Midbrain (tissue), 1 donor: ENCODE measurements at places on chromosomes 4 and X.

GRCh38 chrX:153441981-153442380 lies 3.9 kb downstream of the TREX2 start:
- DNase-seq, result no peak

- DNase-seq, result no peak
Measured at GRCh38 chr4:122562449-122562848, 58.4 kb downstream of the IL21 start.

DNA sequence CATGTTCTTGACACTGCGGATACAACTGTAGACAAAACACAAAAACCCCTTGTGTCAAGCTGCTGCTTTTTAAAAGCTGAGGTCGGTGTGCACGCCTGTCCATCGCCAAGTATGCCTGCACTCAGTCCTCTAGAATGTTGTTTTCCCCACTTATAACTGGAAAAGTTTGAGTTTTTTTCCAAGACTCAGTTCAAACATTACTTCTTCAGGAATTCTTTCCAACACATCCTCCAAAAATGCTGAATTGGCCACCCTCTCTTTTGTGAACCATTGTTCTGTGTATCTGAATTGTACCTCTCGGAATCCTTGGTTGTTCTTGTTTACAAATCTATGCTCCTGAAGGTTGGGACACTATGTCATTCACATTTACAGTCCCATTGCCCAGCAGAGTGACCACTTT lies 94.6 kb downstream of the REELD1 start:
- no peak for DNase-seq

DNA sequence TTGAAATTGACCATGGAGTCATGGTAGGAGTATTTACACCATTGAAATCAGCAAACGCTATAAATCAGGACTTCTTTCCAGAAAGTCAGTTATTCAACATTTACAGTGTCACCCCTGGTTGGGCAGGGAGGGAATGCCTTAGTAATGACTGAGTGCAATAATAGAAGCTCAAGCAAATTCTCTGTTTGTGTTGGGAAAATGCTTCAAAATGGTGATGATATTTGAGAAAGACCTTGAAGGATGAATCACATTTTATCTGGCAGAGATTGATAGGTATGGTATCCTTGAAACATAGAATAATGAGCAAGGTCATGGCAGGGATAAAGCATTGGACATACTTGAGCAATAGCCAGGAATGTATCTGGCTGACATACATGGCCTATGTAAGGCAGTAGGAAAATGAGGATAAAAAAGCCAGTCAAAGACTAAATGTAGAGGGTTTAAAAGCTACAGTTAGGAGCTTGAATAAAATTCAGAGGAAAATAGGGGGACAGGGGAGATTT lies 248.7 kb downstream of the FMR1NB start:
- DNase-seq, result no peak

DNA sequence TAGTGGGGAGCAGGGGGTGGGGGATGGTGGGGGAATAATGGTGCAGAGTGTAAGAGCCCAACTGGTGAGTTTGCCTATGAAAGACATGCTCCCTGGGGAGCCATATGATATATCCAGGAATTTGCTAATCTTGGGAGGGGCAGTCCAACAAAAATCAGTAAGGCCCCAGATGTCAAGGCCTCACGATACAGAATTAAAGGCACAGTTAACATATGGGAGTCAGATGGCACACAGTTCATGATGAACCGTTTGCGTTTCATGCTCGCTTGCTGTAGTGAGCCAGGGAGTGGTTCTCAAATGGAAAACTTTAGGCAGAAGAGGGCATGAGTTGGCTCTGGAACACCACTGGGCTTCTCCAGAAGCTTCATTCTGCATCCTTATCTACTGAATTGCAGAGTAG lies 33.9 kb upstream of the VCX2 start:
- DNase-seq, result no peak

DNA sequence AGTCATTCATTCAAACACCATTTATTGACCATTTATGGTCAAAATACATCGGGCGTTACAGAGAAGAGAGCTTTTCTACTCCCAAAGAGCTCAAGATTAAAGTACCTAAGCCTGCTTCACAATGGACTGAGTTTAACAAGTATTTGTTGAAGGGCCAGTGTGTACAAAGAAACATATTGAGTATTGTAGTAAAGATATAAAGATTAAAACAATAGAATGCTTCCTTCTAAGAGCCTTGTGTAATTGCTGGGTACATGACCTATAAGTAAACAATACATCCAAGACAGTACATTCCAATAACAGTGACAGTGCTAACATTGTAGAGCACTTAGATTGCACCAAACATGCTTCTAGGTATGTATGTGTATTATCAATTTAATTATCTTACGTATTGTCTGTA lies 695.5 kb downstream of the PCDH7 start:
- DNase-seq, result no peak

DNA sequence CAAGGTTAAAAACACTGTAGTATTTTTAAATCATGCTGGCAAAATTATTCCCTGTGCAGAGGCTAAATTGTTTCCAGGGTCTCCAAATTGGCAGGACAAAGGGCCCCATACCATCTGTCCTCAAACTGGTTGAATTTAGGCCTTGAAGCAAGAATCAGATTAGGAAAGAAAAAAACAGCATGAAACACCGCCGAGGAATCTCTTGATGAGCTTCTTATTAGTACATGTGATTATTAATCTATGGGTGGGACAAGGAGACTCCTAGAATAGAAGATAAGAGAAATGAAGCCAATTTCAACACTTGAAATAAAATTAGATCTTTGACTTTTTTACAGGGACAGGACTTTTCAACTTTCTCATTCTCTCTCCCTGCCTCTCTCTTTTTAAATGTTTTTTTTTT lies 7.1 kb upstream of the CLNK start:
- no peak for DNase-seq

GRCh38 chr4:30714408-30715031 lies 5.6 kb upstream of the PCDH7 start:
- peak; percentile 31 for DNase-seq
